ENCODE measurements at places on chromosomes 3 and 15. TPM values are rescaled to one million over a fixed set of nuclear protein-coding genes. Genes with fewer than 3 reads are reported as not detected.

ROBO2 gene
- 93.8 TPM for polyA plus RNA-seq

PCLAF gene
- polyA plus RNA-seq, result 47.2 TPM

TAGLN3 gene
- polyA plus RNA-seq, result 2.4 TPM

GRCh38 chr15:60507596-60508424 lies 28.9 kb upstream of the ICE2 start:
- no peak for DNase-seq

- DNase-seq, result no peak
Measured at GRCh38 chr15:74400313-74400860, 32.9 kb upstream of the CYP11A1 start.

All from left renal pelvis (tissue), 4 donors.